Naive thymus-derived CD4-positive, alpha-beta T cell (primary cell): ENCODE measurements at places on chromosomes 5 and 9.

DNA sequence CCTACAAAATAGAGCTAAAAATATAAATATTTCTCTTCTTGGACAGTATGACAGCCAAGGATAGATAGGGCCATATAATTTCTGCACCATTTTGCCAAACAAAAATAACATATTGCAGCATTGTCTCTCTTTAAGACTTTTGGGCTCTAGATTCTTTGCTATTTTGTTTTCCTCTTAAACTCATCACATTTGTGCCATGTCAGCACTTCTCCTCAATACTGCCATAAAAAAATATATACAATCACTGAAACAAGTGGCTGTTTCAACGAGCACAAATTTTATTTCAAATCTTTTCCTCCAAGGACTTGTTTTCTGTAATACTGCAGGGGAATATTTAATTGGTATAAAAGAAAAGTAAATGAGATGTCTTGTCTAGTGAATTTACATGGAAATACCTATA is 1570.0 kb upstream of the NUDT12 start:
- no peak for DNase-seq

DNA sequence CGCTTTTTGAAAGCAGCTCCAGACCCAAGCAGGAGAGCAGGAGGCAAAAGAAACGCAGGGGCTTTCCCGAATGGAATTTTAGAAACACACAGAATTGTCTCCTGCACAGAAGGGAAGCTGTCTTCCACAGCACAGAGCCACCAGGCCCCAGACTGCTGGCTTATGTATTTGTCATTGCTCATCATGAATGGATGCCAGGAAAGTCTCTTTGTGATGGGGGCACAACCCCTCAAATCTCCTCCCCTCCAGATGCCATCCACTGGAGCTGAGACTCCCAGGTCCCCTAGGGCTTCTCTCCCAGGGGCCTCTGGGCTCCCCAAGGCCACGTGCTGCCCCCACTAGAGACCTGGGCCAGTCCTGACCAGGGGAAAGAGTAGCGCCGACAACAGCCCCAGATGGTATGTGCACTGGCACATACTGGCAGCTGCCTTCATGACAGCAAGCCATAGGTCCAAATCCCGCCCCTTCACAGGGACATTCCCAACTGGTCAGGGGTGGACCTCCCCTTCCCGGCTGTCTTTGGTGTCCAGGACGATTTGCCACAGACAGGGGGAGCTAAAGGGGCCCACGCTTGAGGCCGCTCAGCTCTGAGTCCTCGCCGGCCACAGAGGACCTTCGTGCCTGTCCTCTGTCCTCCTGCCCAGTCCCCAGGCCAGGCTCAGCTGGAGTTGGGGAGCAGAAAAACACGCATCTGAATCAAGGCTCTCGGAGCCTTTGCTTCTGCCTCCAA is 127.8 kb downstream of the KCNIP1 start:
- no peak for DNase-seq

- DNase-seq: no peak
Observed at GRCh38 chr9:136720251-136720897, 8.0 kb downstream of the DIPK1B start.

- DNase-seq: no peak
Observed at GRCh38 chr5:13632676-13633075, 311.8 kb downstream of the DNAH5 start.

DNA sequence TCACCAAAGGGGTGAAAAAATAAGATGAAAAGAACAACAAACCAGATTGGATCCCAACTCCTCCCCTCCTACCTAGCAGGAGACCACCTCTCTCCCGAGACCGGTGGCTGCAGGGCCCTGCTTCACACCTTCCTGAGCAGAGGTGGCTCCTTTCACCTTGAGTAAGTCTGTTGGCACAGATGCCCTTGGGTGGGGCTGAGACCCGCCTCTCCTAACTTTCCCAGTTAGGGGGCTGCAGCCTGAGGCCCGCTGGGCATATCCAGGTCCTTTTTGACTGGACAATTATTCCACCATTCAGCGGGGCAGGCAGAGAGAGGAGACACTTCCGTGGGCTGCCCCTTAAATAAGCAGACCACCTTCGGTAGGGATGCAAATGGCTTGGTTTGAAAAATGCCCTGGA is 1.3 kb downstream of the SLC25A48 start:
- DNase-seq: no peak

- DNase-seq: no peak
Observed at GRCh38 chr9:84436386-84437109, 96.0 kb upstream of the SLC28A3 start.

- no peak for DNase-seq
Observed at GRCh38 chr5:76040806-76041205, 42.4 kb upstream of the SV2C start.

- no peak for DNase-seq
Observed at GRCh38 chr5:157280927-157281326, 15.0 kb downstream of the CYFIP2 start.
